Left colon (tissue), 2 donors: ENCODE measurements at places on chromosomes 2 and 18. TPM values are rescaled to one million over a fixed set of nuclear protein-coding genes. Genes with fewer than 3 reads are reported as not detected.

IL1RN gene
- 15.7 TPM for total RNA-seq

SLC14A1 gene
- 1.0 TPM for total RNA-seq

- DNase-seq = no peak
Measured at GRCh38 chr18:56672391-56672790, 21.2 kb downstream of the WDR7 start.

PLGLB2 gene
- 1.5 TPM for total RNA-seq

HOXD9 gene
- total RNA-seq = 1.4 TPM

RNF152 gene
- 80.9 TPM for total RNA-seq

DNA sequence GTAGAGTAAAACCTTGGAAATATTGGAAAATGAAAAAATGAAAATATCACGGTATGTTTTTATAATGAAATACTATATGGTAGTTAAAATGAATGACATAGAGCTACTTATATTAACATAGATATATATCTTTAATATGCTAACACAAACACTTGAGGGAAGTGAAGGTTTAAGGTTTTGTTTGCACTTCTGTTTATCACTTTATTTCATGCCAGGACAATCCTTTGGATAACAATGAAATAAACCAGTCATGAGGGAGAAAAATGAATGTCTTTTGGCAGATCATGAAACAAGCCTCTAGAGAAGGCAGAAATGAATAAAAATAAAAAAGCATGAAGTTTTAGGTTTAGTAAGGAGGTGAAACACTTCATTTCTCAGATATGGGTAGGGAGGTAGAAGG lies 89.9 kb downstream of the BAZ2B start:
- DNase-seq = no peak

GALM gene
- 59.0 TPM for total RNA-seq

DNA sequence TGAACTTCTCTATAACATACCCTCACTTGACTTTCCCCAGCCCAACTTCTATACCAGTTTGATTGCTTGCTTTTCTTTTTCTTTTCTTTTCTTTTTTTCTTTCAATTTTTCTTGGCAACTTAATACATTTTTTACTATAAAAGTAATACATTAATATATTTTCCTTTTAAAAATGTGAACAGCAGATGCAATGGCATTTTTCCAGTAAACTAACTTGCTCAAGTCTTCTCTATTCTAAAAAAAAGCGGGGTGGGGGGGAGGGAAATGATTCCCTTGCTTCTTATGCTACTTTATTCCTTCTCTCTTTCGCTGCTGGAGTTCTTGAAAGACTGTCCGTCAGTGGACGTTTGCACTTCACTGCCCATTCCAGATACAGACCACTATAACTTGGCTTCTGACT lies 70.5 kb downstream of the RBMS1 start:
- no peak for DNase-seq

GRCh38 chr2:194166818-194167217 lies 1490.2 kb upstream of the SLC39A10 start:
- DNase-seq = no peak

GRCh38 chr18:37219257-37219656 lies 346.3 kb downstream of the CELF4 start:
- DNase-seq = no peak
